ENCODE measurements at places on chromosomes 13 and 19.

DNA sequence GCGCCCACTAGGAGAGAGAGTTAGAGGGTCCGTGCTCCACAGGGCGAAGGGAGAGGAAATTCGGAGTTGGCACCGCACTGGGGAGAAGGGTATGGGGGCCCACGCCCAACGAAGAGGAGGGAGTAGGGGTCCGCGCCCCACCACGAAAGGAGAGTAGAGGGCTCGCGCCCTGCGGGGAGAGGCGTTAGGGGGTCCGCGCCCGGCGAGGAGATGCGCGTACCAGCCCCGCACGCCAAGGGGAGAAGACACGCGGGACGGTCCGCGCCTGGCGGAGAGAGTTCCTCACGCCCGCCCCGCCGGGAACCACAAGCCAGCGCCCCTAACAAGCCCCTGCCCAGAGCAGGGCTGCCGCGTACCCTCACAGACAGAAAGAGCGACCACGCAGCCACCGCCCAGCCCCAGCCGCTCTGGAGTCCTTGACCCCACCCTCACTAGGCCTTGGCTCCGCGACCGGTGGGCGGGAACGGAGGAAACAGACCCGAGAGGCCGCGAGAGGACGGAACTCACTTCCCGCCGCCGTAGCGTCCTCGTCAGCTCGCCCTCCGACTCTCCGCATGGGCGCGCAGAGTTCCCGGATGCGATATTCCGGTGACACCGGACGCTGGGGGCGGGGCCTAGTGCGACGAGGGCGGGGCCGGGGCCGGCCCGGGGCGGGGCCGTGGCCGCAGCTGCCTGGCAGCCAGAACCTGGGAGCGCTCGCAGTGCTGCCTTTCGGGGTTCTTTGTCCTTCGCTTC, 20.0 kb upstream of the ZSCAN18 start:
- no peak for DNase-seq

DNA sequence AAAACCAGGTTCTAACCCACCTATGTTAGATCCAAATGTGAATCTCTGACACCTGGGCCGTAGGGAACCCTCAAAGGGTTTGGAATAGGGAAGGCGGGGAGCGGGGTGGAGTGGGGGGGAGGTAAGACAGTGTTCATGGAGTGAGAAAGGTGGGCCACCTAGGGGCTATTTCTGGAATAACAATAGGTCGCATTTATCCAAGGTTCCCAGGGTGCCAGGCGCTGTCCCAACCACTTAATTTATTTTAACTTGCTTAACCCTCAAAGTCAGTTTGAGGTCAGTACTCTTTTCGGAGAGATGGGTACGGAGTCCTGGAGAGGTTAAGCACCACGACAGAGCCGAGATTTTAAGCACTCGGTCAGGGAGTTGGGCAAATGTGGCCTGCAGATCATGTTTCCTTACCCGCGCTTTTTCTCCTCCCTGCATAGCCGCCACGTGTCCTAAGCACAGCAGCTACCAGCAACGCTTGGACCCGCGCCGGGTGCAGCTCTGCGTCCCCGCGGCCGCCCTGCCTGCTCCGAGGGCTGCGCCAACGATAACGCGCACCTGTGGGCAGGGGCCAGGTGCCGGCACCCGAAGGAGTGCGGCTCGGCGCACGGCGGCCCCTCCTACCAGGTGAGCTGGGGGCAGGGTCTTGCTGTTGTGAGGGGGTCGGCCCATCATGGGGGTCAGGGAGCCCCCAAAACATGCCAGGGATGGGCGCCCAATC, 25.0 kb upstream of the FXYD3 start:
- DNase-seq: peak; percentile 73

DNA sequence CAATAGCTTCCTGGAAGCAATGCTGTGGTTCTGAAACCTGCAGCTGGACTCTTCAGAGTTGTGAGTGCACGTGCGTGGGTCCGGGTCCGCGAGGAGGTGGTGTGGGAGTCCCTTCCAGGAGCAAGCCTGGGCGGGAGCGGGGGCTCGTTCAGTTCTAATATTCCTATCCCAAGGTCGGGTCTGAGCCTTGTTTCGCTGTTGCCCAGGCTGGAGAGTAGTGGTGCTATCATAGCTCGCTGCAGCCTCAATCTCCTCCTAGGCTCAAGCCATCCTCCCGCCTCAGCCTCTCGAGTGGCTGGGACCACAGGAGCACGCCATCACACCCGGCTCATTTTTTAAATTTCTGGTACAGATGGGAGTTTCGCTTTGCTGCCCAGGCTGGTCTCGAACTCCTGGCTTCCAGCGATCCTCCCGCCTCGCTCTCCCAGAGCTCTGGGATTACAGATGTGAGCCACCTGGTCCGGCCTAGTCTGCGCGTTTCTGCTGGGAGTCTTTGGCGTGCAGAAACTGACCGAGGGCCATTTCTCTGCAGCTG, 625 bp downstream of the ZFP82 start:
- DNase-seq: no peak

GRCh38 chr13:37067874-37068273, 8.4 kb upstream of the SUPT20H start:
- no peak for DNase-seq

- peak; percentile 79 for DNase-seq
Measured at GRCh38 chr13:50130123-50130946, 115.1 kb downstream of the KCNRG start.

GRCh38 chr19:19427944-19428343, 22.5 kb downstream of the GATAD2A start:
- no peak for DNase-seq

DNA sequence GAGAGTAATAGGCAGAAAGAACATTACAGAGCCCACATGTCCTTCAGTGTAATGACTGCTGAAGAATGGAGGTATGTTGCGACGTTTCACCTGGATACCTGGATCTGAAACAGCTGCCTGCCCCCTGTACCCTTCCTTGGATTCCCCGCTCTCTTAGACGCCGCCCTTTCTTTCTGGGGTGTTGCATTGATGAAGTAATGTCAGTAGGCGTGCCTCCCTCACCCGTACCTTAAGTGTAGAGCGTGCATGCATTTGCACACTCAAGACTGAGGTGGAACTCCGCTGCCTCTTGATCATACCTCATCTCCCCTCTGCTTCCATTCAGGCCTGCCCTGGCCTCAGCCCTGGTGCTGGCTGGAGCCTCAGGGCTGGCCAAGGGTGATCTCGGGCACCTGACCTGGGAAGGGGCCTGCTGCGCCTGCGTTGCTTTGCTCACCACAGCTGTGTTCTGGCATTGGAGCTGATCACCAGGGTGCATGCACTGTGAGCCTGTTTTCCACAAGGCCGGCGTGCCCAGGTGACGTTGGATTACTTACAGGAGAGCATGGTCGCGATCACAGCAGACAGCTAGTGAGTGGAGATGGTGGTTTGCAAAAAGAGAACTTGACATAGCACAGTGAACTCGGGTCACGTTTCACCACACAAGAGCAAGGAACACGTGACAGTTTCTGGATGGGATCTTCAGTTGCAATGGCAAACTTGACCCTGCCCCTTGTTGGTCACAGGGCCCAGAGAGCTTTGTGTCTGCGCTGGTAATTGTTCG, 99.0 kb downstream of the ARHGEF7 start:
- DNase-seq: no peak

DNA sequence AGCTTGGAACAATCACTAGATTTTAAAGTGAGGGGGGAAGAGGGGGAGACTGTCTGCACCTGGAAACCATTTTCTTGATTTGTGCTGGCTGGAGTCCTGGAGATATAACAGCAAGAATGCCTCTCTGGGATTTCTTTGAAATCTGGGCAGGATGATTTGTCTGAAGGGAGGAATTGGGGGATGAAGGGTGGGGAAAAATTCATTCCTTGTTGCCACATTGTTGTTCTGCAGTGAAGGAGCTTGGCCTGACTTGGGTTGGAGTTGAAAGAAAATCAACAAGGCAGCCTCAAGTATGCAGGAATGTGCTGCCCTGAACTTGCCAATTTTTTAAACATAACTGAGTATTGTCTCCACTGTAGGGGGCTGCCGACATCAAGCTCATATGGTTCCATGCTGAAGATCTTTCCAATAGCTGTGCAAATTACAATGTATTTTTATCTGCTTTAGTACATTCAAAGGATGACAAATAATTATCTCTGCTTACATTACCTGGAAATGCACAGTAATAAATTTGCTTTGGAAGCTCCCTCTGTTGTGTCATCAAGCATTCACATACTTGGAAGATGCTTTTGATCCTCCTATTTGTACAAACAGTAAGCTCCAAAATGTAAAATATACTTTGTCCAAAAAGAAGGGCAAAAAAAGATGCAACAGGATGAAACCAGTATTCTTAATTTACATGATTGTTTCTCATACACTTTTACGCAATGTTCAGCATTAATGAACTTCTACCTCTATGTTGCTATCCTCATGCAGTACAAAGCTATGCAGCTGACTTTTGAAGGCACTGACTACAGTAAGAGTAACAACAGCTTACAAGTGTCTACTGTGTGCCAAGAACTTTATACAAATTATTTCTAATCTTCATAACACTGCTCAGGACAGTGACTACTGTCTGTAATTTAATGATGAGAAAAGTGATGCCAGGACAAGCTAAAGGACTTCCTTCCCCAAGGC, 627.9 kb upstream of the KLF12 start:
- peak; percentile 38 for DNase-seq

- no peak for DNase-seq
Measured at GRCh38 chr19:10520652-10521318, 3.5 kb upstream of the S1PR5 start.

Measured in GM23248 (cell line).